Glomerular endothelial cell (primary cell): ENCODE measurements at places on chromosomes 4 and X. TPM values are rescaled to one million over a fixed set of nuclear protein-coding genes. Genes with fewer than 3 reads are reported as not detected.

The PHOX2B gene
- total RNA-seq: not detected in 2 replicates

- no peak for DNase-seq
Measured at GRCh38 chrX:124378643-124379042, 32.3 kb downstream of the SH2D1A start.

GRCh38 chr4:83574247-83574646 is 38.3 kb downstream of the GPAT3 start:
- no peak for DNase-seq

The PLP1 gene
- total RNA-seq: not detected in 2 replicates

DNA sequence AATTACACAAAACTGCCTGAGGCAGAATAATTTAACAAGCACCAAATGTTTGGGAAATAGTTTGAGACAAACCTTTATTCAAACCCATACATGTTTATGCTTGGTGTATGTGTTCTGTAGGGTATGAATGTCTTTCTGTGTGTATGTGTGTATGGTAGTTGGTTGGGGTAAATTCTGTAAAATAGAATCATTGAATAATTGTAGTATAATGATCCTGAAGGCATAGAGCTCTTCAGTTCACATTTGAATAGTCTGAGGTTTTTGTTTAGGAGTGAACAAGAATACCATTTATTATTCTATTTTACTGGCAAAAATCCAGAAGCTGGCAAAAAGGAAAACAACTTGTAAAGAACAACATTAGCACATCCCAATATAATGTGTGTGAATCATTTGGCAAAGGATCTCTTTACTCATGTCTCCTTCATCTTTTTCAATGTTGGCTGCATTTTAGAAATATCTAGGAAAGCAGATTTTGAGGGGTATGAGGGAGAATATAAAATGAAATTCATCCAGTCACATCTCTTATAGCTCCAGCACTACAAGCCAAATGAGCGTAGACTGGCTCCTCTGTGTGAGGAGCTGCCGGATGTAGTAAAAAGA is 360.0 kb downstream of the CHIC1 start:
- DNase-seq: no peak

The METTL14 gene
- 15.8 and 20.5 TPM in 2 replicates for total RNA-seq

The ARMCX4 gene
- total RNA-seq: 5.8 and 7.2 TPM in 2 replicates

The LGI2 gene
- 0.05 TPM in 1 of 2 replicates, not detected in the other for total RNA-seq

The TCEAL8 gene
- 85.0 and 86.9 TPM in 2 replicates for total RNA-seq

DNA sequence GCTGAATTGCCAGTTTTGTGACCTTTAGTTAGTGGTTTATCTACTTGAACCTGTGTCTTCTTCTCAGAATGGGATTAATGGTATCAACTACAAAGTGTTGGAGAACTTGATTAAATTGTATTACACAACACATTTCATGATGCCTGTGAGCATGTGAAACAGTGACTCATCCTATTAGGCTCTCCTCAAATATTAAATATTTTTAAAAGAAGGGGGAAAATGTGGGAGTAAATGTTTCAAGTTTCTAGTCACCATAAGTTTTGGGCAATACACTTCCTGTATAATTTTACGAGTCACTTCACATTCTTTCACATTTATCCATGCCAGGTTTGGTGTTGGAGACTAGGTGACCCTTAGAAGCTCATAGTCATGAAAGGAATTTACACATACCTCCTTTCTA is 147.0 kb downstream of the HS3ST1 start:
- no peak for DNase-seq

The TRIM60 gene
- not detected in 2 replicates for total RNA-seq

DNA sequence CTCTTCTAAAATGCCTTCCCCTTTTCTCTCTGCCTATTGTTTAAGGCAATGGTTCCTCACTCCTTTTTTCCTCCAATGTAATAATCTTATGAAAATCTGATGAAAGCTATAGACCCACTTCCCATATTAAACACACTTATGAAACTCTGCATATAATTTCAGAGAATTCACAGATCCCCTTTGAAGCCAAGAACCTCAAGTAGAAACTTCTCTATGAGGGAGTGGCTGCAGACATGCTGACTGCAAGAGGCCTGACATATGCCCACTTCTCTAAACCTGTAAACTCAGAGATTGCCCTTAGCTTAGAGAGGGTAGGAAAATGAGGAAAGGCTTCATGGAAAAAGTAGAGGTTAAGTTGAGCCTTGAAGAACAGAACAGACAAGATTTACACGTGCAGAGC is 37.6 kb downstream of the TAB3 start:
- DNase-seq: no peak

DNA sequence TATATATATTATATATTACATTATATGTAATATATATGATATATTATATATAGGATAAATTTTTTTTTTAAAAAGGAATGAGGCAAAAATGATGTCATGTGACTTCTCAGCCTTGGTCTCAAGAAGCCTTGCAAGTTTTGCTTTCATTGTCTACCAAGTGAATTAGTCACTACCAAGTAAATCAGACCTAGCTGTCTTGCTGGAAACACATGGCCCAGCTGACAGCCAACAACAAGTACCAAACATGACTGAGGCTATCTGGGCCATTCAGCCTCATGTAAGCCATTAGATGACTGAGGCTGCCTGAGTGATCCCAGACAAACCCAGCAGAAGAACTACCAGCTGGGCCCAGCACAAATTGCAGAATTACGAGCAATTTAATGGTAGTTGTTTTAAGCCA is 44.9 kb downstream of the HAND2 start:
- no peak for DNase-seq

DNA sequence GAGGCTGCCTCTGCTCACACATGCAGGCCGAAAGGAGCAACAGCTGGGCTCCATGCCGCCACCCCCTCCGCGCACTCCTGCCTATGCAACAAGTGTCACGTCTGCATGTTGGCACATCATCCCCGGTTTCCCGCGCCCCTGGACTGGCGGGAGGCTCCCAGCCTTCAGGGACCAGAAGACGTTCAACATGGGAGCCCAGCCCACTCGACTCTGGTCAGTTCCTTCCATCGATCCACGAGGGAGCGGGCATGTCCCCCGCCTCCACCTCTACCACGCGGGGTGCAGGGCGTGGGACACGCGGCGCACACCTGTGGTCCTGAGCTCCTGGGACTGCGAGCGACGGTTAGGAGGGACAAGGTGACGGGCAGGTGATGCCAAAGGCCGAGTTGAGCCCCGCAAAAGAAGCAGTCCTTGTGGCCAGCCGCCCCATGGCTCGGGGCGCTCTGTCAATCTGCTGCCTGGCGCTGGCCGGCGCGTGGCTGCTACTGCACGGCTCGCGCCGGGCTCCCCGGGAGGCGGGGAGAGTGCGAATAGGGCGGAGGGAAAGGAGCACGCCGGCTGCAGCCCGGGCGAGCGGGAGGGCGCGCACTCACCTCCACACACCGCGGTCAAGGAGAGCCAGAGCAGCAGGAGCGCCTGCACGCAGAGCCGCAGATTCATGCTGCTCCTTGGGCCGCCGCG is 645 bp downstream of the APLN start:
- no peak for DNase-seq

- no peak for DNase-seq
Measured at GRCh38 chr4:141464366-141464765, 172.0 kb upstream of the IL15 start.

The PPP4R3C gene
- total RNA-seq: not detected in 2 replicates

DNA sequence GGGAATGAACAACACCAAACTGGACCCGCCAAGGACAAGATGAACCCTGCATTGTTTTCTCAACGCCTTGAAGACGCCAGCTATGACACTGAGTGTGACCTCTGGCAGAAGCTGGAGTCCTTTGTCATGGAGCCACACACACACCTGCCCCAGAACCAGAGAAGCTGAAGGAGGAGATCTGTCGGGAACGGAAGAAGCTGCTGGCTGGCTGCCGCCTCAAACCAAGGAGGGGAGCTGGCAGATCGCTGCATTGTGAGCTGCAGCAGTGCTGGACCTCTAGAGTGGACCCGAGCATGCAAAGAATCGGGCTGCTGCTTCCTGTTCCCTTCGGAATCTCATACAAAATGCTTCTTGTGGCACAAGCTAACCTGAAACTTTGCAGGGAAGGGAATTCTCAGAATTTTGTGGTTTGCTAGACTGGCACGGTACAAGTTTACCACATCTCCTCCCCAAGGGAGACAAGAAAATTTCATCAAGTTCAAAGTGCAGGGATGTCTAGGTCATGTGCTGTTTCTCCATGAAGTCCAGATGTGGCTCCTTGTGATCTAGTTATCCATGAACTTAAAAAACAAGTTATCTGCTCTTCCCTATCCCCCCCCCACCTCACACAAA is 23.4 kb upstream of the GLRB start:
- no peak for DNase-seq

- no peak for DNase-seq
Measured at GRCh38 chrX:146615628-146616348, 193.8 kb upstream of the CXorf51B start.

The BEX2 gene
- total RNA-seq: 1.3 and 1.8 TPM in 2 replicates

The MAGEA2B gene
- total RNA-seq: not detected in 2 replicates

DNA sequence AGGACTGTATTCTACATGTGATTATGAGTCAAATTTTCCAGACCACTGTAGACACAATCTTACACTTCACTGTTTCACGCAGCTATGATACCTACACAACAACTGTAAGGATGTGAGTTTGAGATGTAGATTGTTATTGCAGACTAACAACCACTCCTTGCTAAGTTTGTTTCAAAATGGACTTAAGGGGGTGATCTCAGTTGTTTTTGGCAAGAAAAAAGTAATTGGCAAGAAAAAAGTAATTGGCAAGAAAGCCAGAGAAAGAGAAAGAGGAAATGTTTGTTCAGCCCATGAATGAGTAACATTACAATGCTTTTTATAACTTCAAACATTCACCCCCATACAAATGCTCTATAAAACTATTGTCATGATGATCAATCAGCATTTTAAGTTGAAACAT is 466.4 kb downstream of the DMD start:
- no peak for DNase-seq

DNA sequence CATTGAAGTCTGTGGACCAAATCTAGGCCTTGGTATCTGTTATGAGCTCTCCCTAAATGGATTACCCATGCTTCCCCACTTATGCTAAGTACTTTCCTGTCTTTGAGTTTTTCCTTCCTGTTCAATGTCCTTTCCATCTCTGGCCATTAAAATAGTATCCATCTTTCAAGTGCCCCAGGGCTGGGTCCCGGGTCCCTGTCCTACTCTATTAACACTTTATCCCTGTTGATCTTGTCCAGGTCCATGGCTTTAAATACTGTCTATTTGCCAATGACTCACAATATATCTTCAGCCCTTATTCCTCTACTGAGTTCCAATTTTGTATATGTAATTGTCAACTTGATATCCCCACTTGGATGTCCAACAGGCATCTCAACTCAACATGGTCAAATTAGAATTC is 17.7 kb upstream of the RPS6KA3 start:
- DNase-seq: no peak

DNA sequence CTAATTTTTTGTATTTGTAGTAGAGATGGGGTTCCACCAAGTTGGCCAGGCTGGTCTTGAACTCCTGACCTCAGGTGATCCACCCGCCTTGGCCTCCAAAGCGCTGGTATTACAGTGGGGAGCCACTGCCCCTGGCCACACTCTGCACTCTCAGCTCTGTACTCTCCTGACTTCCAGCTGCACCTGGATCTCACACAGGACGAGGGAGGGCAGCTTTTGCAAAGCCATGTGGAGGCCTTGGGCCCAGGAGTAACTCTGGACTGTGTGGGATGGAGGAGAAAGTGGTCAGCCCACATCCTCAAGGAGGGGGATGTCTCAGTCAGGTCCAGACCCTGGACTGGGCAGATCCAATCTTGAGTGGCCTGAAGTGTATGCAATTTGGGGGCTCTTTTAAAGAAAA is 23.0 kb downstream of the NAT8L start:
- DNase-seq: no peak

GRCh38 chrX:30196322-30196721 is 19.0 kb upstream of the MAGEB2 start:
- DNase-seq: no peak

DNA sequence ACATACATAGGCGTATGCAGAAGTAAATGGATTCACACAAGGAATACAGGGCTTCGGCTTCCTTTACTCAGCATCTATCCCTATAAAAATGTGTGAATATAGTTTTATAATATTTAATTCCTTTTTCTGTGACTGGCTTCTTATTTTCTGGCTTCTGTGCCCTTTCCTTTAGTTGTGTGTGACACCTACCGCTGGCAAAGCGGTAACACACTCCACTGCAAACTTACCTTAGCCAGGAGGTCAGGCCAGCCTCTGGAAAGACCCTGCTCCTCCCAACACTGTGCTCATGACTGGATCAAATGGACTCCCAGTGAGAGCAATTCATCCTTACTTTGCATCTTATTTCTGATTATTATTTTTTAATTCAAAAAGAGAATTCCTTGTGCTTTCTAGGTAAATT is 244.2 kb downstream of the ANK2 start:
- no peak for DNase-seq

The FAM53A gene
- 2.7 and 7.8 TPM in 2 replicates for total RNA-seq

- no peak for DNase-seq
Measured at GRCh38 chrX:132017431-132018185, 5.5 kb upstream of the STK26 start.

GRCh38 chrX:114842181-114842580 is 175.2 kb downstream of the IL13RA2 start:
- no peak for DNase-seq

DNA sequence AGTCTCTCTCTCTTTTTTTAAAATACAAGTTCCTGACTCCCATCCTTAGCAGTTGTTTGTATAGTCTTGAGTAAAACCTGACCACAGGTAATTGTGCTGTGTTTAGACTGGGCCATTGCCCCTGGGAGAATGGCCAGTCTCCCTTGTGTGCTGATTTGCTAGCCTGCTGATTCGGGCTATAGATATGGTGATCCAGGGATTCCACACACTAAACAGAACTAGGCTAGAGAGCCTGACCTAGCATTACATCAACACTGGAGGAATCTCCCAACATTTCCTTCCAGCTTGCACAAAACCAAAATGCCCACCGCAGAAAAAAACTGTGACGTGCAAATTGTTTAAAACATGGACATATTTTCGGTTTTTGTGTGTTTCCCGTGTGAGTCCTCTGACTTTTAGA is 5.1 kb downstream of the UPRT start:
- no peak for DNase-seq

DNA sequence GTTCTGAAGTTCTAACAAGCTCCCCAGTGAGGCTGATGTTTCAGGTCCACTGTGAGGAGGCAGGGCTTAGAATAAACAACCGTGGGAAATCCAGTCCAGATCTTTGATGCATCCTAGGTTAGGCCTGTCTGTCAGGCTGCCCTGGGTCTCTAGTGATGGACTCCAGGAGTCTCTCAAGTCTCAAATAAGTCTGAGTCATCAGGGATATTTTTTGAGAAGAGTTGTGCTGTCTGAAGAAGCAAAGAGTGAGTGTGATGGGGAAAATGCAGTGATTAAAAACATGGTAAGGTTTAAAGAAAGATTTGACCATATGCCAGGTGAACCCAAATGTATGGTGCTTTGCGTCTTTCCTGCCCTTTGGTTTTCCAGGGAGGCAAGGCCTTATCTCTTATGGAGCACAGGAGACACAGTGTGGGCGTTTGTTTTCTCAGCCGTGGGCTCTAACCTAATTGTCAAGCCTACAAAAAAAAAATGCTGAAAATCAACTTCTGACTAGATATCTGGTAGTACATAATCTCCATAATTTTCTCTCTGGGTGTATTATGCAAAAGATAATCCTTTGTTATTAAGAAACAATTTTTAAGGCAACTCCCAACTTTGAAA is 100.7 kb downstream of the PTTG2 start:
- DNase-seq: no peak

The ADRA2C gene
- 0.19 and 0.93 TPM in 2 replicates for total RNA-seq
